ENCODE measurements at places on chromosomes 12 and 14.
A peak's percentile ranks its signal among the peaks of the same experiment; 100 is the strongest.

DNA sequence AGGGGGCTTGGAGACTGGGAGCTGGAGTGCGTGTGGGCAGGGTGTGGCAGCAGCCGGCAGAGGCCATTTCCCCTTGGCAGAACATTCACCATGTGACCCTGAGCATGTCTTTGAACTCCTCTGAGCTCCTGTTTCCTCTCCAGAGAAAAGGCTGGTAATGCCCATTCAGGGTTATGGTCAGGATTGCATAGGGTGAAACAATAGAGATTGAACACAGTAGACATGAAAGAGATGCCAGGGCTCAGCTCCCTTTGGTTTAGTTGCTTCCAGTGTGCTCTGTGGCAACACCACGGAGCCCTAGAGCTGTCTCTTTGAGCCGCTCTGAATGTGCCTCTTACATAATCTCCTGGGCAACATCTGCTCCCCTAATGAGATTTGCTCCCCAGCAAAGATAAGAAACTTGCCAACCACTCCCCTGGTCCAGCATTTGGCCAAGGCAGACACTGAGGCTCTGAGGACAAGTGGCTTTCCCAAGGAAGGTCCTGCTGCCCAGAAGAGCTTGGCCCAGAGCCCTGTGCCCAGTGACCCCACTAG is 4.6 kb downstream of the IFI27 start:
- DNase-seq = no peak

DNA sequence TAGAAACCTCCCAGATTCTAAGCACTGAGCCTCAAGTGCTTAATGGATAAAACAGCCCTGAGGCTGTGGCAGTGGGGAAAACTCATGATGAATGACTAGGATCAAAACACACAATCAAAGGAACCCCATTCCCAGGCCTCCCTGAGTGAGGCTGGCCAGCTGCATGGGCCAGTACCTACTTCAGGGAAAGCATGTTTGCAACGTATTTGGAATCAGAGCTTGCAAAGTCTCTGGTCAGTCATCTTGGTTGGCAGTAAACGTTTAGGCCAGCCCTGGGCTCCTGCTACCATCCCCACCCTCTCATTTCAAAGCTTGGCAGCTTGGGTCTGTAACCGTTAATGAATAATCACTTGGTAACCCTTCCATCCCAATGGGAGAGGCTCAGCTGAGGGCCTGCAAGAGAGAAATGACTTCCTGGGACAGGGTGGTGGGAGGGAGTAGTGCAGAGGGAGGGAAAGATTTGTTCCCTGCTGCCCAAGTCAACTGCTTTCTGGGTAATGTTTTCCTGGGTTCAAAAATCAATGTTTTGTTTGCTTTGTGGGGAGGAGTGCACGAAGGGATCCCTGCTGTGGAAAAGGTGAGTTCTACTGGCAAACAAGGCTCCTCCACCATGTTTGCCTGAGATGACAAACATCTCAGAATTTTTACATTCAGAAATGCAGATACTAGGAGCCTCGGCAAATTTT is 2.0 kb upstream of the RNASE8 start:
- DNase-seq = no peak

DNA sequence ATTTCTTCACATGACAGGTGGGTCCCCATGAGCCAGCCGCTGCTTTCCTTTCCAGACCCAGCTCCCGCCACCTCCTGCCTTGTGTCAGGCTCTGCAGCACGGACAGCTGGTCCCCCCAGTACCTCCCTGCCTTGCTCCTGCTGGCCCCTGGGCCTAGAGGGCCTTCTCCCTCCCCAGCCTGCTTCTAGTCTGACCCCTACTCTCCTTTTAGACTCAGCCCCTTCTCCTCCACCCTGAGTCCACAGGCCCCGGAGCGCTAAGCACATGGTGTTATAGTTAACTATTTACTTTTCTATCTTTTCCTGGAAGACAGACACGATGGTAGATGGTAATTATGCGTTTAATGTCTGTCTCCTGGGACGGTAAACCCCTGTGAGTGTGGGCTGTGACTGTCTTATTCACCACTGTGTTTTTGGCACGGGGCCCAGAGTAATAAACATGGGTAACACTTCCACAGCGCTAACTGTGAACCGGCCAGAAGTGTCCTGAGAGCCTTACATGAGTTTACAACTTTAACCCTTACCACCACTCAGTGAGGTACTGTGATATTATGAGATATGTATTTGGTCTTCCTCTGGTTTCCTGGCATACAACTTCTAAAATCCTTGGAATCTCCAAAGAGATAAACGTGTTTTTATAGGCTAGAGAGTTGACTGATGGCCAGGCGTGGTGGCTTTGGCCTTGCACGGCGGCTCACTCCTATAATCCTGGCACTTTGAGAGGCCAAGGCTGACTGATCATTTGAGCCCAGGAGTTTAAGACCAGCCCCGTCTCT is 41.2 kb downstream of the DGLUCY start:
- no peak for DNase-seq

GRCh38 chr12:49966511-49967041 is 4.9 kb downstream of the AQP5 start:
- no peak for DNase-seq

DNA sequence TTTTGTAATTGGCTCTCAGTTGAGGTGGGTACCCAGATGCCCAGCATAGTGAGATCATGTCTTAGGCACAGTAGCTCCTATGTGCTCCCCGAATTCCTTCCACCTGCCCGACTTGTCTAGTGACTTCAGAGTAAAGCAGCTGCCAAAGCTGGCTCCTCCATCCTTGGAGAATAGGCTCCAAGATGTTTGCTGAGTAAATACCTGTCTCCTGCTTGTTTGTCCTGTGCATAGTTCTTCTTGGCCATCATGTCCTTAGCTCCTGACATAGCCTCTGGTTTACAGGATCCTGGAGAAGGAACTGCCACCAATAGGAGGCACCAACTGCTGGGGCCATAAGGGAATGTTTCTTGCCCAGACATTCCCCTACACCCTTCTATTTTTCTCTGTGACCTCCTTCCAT is 52.6 kb upstream of the CISTR start:
- no peak for DNase-seq

- DNase-seq = no peak
Measured at GRCh38 chr14:29240066-29240465, 473.5 kb downstream of the FOXG1 start.

GRCh38 chr12:52951640-52952039 is 2.7 kb downstream of the KRT18 start:
- DNase-seq = no peak

DNA sequence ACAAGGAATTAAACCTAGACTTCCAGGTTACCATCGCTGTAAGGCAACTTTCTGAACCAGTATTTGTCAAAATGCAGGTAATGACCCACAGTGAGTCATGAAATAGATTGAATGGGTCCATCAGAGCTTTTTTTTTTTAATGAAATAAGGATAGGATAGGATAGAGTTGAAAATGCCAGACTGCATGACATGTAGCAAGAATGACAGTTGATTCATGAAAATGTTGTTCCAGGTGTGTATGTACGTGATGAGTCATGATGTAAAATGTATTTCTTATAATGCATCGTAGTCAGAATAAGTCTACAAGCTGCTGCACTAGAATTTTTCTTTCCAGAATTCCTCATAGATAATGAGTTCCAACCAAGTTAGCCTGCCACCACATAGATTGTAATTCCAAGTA is 184.4 kb upstream of the BCL2L14 start:
- no peak for DNase-seq

DNA sequence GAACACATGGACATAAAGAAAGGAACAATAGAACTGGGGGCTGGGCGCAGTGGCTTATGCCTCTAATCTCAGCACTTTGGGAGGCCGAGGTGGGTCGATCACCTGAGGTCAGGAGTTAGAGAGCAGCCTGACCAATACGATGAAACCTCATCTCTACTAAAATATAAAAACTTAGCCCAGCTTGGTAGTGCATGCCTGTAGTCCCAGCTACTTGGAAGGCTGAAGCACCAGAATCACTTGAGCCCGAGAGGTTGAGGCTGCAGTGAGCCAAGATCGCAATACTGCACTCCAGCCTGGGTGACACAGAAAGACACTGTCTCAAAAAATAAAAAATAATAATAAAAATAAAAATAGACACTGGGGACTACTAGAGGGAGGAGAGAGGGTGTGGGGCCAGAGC is 154.5 kb downstream of the SEC23A start:
- no peak for DNase-seq

GRCh38 chr14:103194256-103195045 is 71.2 kb downstream of the TNFAIP2 start:
- no peak for DNase-seq

- no peak for DNase-seq
Measured at GRCh38 chr14:33359288-33359881, 420.7 kb downstream of the NPAS3 start.

GRCh38 chr12:102625819-102626218 is 145.5 kb upstream of the IGF1 start:
- no peak for DNase-seq

DNA sequence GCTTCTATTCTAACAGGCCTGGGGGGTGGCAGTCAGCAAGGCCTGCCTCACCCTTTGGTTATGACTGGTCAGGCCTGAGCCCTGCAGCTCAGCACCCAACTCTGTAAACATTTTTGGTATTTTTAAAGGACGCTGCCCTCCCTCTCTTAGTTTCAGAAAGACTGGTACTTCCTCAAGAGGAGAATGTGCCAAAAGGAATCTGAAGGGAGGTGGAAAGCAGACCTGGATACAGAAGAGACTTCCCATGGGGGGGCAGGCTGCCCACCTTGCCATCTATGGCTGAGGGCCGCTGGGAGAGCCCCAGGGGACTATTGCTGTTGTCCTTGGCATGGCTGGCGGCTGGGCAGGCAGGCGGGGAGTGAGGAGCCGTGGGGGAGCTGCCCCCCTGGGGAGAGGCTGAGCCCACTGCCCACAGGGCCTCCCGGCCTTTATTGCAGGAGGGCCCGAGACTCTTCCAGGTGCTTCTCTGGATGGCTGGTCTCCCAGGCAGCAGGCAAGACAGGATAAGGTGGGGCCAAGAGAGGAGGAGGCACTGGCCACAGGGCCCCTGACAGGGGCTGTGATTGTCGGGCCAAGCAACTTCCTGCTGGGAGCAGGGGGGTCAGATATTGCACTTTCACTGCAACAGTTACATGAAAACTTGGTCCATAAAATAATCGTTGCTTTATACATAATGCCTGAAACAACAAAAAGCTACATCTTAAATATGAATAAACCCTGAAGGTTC is 3.5 kb downstream of the ARL6IP4 start:
- DNase-seq = no peak

DNA sequence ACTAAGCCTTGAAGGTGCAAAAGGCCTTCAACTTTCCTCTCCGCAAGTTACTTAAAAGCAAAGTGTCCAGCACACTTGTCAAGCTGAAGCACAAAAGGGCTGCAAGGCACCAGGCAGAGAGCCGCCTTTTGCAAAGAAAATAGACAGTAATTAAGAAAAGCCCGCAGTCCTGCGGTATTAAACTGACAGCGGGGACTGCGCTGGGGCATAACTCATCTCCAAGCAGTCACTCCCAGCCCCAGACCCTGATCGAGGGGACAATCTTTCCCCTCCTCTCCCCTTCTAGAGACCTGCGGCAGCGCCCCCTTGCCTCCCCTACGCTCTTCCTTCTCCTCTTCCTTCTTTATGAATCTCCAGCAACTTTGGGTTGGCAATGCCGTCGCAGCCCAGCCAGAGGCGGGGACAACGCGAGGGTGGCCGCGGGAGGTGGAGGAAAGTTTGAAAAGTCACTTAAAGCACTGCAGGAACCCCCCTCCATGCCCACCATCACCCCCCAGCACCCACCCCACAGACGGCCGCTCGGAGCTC is 200.9 kb upstream of the CAND1 start:
- peak; percentile 48 for DNase-seq

DNA sequence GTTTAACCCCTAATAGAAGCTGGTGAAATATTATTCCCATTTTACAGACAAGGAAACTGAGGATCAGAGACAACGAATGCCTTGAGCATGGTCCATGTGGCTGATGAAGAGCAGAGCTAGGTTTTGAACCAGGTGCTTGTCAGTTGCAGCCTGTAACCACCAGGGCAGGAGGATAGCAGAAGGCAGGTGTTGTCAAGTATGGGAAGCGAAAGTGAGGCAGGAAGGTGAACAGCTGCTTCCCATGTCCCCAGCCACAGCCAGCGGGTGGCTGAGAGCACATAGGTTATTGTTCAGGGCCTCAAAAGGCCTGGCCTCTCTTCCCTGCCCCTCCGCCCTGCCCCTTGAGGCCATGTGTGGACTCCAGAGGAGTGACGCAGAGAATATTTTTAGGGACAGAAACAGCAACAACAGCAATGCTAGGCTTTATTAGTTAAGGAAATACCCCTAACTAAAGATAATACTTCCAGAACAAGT is 39.6 kb downstream of the IQSEC3 start:
- peak; percentile 46 for DNase-seq

- no peak for DNase-seq
Measured at GRCh38 chr12:63912651-63913050, 68.2 kb downstream of the SRGAP1 start.

DNA sequence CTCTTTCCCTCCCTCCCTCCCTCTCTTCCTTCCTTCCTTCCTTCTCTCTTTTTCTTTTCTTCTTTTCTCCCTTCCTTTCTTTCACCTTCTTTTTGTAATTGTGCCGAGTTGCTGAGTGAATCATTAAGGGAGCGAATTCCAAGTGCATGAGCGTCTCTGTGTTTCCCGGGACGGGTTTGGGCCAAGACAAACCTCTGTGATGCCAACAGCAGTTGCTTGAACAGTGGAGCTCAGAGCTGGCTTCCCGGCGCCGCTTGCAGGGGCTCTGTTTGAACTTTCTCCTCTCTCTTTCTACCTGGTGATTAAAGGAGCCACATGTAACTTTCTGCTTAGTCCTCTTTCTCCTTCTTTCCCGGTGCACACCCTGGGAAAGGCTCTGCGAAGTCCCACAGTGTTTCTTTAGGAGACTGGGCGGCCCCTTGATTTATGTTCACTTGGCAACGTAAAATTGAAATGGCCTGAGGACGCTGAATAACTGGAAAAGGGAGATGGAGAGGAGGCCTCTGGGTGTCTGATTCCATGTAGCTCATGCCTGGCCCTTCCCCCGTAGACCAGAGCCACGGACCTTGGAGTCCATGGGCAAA is 33.7 kb upstream of the MAP1LC3B2 start:
- no peak for DNase-seq

- DNase-seq = no peak
Measured at GRCh38 chr14:94394025-94394493, 5.7 kb upstream of the SERPINA1 start.

DNA sequence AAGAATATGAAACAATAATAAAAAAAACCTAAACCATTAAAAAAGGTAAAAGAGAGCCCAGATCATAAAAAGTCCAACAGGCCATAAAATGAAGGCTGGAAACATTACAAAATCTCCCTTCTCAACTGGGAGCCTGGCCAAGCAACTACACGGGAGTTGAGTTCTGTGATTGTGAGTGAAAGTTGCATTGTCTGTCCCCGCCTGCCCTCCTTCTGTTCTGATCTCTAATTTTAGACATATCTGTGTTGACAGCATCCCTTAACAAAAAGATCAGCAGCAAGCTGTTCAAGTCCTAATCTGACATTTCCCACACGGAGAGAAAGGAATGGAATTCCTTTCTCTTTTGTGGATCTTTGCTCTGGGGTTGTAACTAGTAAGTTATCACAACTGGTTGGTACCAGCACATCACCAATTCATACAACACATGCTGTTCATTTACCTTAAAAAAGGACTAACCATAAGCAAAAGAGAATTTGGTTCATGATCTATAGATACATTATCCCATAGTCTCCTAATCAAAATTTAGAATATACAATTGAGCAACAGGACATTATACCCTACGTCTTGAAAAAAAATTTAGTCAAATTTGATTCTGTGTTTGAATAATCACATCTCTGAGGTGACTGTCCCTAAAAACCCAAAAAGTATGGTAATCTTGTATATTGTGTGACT is 205.1 kb upstream of the GZMB start:
- DNase-seq = no peak

- DNase-seq = no peak
Measured at GRCh38 chr14:97415907-97416306, 618.7 kb downstream of the VRK1 start.

- DNase-seq = no peak
Measured at GRCh38 chr12:6604259-6605029, 2.7 kb downstream of the CHD4 start.

Data from WTC11 (cell line).